ENCODE measurements at places on chromosomes 1 and 21.

DNA sequence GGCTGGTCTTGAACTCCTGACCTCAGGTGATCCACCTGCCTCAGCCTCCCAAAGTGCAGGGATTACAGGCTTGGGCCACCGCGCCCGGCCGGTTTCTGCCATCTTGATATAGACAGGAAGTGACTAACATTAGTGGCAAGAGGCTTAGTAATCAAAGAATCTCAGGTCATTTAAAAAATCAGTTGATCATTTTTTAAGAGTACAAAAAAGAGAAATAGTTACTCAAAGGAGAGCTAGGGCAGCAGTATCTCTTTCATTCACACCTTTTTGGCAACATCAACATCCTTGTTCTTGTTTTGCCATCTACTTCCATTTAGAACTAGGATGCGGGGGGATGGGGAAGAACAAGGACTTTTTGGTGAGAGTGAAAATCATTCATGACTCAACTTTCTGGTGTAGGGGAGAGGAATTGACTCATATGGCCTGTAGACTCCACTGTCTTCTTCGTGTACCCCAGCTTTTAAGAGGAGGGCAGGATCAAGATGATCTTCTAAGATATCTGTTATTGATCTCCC lies 8.8 kb downstream of the FCRLB start:
- DNase-seq, result no peak

GRCh38 chr1:104402178-104402577 lies 652.5 kb downstream of the AMY1C start:
- DNase-seq, result no peak

DNA sequence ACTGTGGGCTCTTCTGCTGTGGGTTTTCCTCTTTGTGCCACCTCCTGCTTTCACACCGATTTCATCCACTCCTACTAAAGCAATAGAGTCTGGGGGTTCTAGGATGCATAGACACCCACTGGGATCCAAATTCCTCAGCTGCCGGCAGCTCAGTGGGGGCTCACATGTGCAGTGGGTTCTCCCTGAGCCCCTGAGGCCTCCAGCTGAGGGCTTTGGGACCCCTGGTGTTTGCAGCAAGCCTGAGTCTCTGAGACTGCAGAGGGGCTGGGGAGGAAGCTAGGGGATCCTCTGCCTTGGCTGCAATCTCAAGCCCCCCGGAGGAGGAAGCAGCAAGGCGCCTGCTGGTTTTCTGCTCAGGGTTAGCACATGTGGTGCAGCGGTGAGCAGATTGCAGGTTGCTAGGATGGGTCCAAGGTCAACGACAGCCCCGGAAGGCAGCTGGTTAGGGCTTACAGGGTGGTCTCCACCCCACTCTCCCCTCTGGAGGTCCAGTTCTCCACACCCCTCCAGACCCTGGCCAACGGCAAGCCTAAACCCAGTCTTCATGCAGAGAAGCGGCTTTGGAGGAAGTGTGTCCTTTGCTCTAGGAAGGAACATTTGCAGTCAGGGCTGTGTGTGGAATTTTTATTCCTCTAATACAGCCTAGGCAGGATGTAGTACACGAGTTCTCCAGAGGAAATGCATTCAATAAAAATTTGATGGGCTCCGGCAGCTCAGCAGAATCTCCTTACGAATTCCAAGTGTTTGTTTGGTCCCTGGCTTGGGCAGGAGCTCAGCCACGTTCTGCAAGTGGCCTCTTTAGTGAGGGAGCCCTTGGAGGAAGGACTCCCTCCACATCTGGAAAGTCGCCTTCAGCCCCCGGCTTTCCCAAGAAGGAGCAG lies 269.1 kb upstream of the VAMP3 start:
- no peak for DNase-seq

GRCh38 chr1:41626616-41627375 lies 142.3 kb upstream of the EDN2 start:
- no peak for DNase-seq

DNA sequence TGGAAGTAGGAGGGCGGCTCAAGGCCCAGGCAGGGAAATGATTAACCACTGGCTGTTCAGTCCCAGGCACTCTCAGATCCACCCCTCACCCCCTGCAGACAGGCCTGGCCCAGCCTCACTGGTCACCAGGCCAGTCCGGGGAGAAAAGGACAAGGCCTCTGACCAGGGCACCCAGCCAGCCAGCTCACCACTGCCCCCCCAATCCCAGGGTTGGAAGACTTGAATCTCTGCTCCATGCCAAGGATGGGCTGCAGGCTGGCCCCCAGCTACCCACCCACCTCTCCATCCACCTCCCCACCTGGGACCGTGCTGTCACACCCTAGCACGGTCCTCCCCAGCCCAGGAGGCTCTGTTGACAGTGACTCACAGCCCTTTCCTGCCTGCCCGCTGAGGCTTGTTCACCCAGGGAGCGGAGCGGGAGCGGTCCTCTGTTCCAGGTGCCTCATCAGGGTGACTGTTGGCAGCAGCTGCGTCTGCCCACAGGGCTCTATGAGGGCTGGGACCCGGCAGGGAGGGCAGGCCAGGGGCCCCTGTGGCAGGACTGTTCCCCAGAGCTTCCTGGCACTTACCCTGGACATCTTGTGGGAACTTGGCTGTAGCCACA lies 2.2 kb downstream of the LAD1 start:
- no peak for DNase-seq

GRCh38 chr1:38296047-38296446 lies 249.5 kb upstream of the POU3F1 start:
- DNase-seq, result no peak

DNA sequence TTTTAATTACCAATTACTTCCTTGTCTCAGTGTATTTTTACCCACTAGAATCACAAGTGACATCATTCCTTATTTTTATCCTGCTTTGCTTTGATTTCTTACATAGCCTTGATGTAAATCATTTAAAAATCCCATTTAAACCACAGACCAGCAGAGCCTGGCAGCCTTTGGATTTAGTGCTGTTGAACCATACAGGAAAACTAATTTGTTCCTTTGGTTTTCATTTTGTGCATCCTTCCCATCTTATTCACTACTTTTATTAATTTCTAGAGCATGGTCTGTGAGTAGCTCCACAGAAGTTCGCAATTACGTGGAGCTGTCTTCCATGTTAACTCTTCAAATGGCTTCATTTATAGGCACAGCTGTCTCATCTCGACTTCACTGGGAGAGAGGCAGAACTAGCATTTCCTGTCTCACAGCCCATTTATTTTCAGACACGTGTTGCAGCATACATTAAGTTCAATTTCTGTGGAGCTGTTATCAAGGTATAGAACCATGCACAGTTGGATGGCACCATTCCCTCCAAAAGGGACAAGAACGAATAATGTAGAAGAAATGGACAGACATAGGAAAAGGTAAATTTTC lies 235.3 kb downstream of the MRPL39 start:
- no peak for DNase-seq

DNA sequence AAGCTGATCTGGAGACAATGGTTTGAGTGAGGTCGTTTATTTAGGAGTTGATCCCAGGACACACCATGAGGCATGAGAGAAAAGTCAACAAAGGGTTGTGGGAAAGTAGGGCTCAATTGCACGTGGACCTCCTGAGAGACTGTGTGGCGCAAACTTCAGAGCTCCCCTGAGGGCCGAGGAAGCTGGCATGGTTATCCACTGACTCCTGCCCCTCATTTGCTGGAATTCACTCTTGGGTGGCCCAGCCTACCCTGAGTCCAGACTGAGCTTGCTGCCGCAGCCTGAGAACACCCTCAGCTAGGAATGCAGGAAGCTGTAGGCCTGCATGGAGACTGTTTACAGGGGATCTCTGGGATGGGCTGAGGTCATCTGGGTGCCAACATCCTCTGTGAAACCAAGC lies 301.0 kb downstream of the RWDD3 start:
- DNase-seq, result no peak

- DNase-seq, result no peak
Measured at GRCh38 chr1:155709391-155709790, 20.5 kb downstream of the DAP3 start.

- no peak for DNase-seq
Measured at GRCh38 chr1:109133002-109133706, 19.2 kb downstream of the ELAPOR1 start.

DNA sequence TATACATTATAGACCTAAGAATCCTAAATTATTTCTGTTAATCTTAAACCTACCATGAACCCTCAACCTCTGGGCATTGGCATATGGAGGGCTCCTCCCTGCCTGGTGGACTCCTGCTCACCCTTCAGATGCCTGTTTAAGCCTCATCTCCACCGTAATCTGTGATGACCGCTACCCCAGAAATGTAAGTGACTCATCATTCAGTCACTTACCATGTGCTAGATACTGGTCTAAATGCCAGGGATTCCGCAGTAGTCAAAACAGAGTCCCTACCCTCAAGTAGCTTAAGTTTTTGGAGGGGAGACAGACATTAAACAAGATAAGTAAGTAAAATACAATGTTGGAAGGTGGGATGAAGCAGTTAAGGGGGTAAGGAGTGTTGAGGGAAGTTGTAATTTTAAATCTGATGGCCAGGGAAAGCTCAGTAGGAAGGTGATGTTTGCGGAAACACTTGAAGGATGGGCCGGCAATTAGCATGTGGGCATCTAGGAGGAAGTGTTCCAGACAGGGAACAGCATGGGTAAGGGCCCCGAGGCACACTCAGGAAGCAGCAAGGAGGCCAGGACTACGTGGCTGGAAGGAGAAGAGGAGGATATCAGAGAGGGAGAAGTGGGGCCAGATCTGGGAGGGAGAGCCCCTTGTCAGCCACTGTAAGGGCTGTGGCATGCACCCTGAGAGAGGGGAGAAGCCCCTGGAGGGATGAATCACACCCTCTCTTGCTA lies 141.7 kb upstream of the HOOK1 start:
- DNase-seq, result no peak

DNA sequence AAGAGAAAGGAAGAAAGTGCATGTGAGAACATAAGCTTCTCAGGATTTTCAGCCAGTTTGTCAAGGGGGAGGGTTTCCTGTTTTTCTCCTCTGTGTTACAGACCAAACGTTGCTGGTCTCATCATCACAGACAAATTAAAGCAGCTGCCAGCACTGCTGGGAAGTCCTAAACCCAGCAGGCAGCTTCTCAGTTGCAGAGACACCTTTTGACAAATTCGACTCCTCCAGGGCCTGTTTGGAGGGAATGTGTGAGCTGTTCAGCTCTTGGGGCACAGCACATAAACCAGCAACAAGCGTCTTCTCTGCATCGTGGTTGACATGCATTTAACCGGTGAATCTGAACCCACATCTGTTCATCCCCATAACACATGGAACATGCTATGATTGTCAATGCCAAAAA lies 454.6 kb upstream of the RUNX1 start:
- no peak for DNase-seq

DNA sequence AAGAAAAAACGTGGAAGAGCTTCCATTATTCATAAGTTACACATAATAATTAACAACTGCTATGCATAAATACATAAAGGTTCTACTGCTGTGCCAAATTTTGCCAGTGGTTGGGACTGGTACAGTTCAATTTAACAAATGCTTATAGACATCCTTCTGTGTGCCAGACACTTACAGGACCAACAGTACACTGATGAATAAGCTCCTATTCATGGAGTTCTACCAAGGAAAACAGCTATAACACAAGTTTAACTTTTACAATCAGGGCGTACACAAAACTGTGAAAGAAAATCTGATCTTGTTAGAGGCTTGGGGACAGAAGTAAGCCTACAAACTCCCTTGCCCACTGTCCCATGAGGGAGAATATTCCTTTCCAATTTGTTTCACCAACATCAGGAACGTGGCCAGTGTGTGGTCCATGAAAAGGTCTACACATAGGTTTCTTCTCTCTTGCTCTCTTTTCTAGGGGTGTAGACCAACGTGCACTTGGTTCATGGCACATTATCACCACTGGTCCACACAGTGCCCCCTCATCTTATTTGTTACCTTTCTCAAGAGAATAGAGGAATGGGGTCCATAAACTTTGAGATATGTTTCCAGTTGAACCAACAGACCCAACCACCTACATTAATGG lies 10.1 kb downstream of the NRIP1 start:
- DNase-seq, result no peak

- no peak for DNase-seq
Measured at GRCh38 chr1:30728340-30728739, 5.0 kb upstream of the MATN1 start.

All from midbrain (tissue), 1 donor.